Muscle of leg (tissue), 16 donors: ENCODE measurements at places on chromosomes 5 and 9. TPM values are rescaled to one million over a fixed set of nuclear protein-coding genes. Genes with fewer than 3 reads are reported as not detected.

ALDH1A1 gene
- 24.5 TPM for total RNA-seq

DNA sequence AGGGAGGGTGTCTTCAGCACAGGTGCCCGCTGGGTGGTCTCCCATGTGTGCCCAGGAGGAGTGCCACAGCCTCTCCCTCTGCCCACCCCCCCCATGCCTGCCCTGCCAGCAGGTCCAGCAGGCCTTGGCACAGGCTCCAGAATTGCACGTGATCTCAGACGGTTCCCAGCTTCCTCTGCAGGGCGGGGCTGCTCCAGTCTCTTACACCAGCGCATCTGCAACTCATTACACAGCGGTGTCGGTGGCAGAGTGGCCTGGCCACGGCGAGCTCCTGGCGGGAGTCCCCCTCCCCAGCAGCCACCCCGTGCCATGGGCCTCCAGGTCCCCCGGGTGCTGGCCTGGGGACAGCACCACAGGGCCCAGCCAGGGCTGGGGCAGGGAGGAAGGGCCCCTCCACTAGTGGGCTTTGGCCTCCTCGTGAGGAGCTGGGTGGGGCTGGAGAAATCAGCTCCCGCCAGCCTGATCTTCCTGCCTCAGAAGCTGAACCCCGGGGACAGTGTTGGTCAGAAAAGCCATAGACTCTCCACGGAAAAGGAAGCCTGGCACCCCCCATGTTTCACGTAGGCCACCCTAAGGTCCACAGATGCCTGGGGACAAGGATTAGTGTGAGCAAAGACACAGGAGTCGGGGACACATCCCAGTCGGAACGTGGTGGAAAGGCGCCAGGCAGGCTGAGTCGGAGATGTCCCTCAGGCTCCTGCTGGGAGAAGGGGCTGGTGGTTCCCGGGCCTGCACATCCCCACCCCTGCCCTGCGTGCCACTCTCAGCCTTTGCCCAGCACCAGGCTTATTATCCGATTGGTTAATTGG, 40.2 kb downstream of the RXRA start:
- DNase-seq, result peak; percentile 96

IFNK gene
- not detected for total RNA-seq

DNA sequence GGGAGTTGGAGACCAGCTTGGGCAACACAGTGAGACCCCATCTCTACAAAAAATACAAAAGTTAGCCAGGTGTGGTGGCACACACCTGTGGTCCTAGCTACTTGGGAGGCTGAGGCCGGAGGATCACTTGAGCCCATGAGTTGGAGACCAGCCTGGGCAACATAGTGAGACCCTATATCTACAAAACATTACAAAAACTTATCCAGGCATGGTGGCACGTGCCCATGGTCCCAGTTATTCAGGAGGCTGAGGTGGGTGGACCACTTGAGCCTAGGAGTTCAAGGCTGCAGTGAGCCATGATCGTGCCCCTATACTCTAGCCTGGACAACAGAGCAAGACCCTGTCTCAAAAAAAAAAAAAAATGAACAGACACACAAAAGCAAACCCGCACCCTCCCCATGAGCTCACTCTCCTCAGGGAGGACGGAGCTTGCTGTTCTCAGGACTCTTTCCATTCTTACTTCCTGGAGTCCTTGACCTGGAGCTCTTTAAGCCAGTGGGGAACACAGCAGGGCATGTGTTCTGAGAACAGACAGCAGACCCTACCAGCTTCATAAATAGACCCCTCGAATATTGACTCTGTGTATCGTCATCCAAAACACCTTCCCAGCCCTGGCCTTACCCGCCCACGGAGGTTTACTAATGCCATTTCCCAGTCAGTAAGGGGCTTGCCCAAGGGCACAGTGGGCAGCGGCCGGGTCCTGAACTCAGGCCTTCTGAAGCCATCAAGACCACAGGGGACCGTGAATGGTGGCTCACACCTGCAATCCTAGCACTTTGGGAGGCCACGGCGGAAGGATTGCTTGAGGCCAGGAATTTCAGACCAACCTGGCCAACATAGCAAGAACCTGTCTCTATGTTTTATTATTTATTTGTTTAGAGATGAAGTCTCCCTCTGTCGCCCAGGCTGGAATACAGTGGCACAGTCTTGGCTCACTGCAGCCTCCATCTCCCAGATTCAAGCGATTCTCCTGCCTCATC, 11.1 kb downstream of the PTGES2 start:
- no peak for DNase-seq

GRCh38 chr5:100424787-100425186, 110.4 kb upstream of the FAM174A start:
- no peak for DNase-seq

DNA sequence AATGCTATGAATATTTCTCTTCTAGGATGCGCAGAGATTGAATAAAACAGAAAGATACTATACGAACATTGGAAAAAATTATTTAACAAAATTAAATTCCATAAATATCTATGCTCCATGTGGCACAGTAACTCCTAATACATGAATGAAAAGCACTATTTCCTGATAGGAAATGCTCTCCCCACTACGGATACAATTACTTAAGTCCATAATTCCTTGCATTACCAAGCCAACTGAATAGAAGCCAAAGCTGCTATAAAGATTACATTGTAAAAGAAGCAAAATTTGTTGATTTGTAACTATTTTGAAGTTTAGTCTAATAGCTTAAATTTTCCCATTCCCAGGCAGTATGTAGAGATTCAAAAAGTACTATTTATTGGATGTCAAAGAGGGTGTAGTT, 61.8 kb upstream of the SNX2 start:
- peak; percentile 43 for DNase-seq
